ENCODE measurements at places on chromosomes 12 and 14. TPM values are rescaled to one million over a fixed set of nuclear protein-coding genes. Genes with fewer than 3 reads are reported as not detected.

BEGAIN gene
- total RNA-seq: 4.1 TPM

HOXC4 gene
- total RNA-seq: 2.3 TPM

UBE2N gene
- total RNA-seq: 47.7 TPM

DNA sequence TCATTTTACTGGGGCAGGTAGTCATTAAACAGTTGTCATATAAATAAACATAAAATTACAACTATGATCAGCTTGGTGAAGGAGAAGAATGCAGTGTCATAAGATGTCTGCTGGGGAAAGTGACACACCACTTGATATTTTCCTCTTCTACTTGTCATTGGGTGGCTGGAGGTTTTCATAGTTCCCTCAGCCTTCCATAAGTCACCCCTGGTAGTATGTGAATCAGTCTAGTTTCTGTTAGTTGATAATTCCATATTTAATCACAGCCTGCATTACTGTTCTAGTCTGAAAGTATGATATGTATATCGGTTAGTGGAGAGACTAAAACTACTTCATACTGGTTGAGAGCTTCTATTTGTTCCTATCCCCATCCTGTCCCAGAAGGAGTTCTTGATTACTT lies 38.2 kb downstream of the PLEKHA5 start:
- no peak for DNase-seq

DNA sequence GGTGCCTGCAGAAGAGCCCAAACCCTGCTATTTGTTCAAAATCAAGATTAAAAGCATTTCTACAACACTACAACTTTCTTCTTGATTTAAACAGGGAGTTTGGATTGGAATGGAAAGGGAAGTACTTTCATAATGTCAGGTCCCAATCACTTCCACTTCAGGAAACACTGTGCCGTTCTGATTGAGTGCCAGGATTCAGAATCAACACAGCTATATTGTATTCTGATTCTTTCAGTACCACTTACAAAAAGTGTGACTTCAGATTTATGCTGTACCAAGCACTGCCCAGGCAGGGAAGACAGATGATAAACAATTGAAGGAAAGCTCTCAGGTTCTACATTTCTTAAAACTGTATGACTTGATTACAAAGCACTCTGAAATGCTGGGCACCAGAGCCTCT lies 3.2 kb downstream of the TDP1 start:
- DNase-seq: no peak

DNA sequence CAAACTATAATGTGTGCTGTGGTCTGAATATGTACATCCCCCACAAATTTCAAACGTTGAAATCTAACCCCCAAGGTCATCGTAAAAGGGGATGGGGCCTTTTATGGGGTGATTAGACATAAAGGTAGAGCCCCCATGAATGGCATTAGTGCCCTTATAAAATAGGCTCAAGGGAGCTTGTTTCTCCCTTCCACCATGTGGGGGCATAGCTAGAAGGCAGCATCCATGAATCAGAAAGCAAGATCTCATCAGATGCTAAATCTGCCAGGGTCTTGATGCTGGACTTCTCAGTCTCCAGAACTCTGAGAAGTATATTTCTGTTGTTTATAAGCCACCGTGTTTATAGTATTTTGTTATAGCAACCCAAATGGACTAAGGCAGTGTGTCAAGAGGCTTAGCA lies 33.4 kb upstream of the IGF1 start:
- no peak for DNase-seq

DNA sequence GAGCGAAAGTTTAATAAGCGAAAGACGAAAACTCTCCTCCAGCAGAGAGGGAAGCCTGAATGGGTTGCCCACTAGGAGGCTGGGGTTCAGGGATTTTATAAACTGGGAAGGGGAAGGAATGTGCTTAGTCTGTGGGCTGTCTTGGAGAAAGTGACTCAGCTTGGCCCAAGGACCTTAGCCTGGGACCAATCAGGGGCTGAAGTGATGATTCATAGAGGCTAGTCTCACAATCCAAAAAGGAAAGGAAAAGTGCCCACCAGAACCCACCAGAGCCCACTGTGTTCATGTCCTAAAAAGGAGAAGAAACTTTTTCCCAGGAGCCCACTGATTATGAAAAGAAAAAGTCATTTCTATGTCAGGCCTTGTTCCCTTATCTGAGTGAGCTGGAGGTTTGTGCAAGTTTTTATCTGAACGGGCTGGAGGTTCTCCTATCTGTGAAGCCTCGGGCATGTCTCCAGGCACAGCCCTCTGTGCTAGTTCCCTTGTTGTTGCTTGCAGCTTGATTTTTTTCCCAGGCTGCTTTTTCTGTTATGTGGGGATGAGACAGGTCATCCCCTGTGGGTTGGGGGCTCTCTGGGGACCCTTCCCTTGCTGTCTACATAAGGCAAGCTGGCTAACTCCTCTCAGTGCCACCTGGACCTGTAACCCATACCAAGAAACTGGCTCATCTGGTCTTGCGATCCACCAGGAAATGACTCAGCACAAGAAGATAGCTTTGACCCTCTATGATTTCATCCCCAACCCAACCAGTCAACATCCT lies 8.3 kb upstream of the GOLGA5 start:
- DNase-seq: no peak

- no peak for DNase-seq
Observed at GRCh38 chr12:79151956-79152355, 287.4 kb downstream of the SYT1 start.

DNA sequence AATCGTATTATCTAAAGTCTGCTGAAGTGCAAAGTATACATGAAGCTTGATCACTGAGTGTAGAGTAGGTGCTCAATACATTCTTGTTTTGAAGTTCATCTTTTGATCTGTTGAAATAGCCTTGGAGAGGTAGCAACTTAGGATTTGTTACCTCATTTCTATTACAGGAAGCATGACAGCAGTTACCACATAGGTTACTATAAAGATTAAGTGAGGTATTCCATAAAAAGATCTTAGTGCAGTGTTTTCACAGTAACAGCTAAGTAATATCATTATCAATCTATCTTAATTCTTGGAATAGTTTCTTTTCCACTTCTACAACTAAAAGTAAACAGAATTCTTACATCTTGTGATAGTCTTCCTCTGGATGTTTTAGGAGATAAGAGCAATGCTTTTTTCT lies 50.9 kb downstream of the BTBD7 start:
- no peak for DNase-seq

GRCh38 chr12:113863455-113863845 lies 102.7 kb downstream of the RBM19 start:
- no peak for DNase-seq

DNA sequence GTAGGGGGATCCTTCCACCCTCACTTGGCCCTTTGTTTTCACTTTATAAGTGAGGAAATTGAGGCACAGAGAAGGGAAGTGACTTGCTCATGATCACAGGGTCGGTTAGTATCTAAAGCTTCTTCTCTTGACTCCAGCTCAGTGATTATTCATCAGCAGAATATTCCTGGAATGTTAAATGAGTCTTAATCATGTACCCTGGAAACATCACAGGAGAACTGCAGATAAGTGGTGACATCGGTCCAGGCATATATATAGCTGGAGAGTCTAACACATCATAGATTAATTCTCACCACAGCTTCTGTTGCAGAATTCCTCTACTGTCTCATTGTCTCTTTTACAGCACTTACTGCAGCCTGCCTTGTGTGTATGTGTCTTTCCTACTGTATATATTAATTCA lies 69.9 kb downstream of the PAH start:
- DNase-seq: no peak

Data from breast epithelium (tissue), 4 donors.